ENCODE measurements at places on chromosomes 2 and 18.

GRCh38 chr2:240466579-240467148, 31.2 kb downstream of the GPC1 start:
- no peak for DNase-seq

DNA sequence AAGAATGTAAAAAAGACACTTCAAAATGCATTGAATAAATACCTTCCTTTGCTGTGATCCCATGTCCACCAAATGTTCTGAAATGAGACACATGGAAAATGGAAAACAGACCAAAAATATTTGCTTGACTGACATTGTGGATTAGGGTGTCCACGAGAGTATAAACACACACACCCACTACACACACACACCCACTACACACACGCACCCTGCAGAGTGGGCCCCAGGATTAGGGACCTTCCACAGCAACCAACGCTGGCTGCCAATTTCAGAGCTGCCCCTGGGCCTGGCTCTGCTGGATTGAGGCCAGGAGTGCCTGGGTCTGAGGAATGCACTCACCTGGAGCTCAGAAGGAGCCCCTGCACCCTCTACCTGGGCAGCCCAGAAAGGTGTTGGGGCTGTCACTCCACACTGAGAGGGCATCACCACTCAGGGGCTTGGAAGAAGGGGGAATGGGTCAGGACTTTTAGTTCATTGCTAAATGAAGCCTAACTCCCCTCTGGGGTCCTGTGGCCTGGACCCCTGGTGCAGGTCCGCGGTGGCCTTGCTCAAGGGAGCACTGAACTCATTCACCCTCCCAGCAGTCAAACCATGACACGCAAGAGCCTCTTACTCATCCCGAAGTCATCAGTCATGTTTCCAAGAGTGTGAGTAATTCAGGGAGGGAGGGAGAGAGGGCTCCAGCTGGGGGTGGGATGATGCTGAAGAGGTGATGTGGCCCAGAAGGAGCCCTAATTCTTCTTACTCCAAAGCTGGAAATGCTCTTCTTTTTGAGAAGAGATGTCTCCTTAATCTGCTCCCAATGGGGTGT, 50.2 kb upstream of the PLB1 start:
- DNase-seq = no peak

DNA sequence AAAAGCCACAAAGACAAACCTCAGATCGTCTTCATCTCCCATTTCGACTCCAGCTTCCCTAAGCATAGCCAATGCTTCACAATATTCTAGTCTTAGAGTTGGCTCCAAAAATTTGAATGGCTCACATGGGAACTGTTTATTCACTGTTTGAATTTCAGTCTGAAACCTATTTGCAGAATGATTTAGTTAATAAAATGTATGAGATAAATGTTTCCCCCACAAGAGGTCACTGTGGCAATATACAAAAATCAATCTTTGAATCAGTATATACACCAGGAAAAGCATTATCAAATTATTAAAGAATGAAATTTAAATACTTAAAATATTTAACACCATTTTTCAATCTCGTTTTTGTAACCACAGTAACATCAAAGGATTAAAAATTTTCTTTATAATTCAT, 40.0 kb upstream of the MCM6 start:
- DNase-seq = peak; percentile 11

DNA sequence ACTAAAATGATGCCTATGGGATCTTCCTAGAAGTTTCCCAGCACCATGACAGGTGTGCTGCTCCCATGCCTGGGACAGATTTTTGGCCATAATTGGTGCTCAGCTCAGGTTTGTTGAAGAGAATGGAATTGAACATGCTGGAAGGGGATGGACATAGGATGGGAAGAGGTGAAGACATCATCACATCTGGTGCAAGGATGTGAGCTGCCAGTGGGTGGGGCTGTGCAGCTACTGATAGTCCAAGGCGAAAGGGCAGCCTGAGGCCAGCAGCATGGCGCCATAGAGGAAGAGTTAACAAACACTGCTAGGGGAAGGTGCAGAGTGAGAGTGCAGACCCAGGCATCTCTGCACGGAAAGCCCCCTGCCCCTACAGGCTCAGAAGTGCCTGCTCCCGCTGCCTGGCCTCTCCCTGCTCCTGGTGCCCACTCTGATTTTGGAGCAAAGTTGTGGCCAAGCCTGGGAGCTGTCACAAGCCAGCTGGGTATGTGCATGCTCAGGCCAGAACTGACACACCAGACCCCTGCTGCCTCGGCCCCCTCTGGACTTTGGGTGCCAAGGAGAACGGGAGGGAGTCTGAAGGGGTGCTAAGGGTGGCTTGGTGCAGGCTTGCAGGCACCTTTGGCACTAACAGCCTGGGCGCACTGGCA, 178.6 kb downstream of the ZBTB7C start:
- DNase-seq = peak; percentile 61

All from neuronal stem cell (in vitro differentiated cells).